ENCODE measurements at places on chromosomes 12 and 14.
A peak's percentile ranks its signal among the peaks of the same experiment; 100 is the strongest.

DNA sequence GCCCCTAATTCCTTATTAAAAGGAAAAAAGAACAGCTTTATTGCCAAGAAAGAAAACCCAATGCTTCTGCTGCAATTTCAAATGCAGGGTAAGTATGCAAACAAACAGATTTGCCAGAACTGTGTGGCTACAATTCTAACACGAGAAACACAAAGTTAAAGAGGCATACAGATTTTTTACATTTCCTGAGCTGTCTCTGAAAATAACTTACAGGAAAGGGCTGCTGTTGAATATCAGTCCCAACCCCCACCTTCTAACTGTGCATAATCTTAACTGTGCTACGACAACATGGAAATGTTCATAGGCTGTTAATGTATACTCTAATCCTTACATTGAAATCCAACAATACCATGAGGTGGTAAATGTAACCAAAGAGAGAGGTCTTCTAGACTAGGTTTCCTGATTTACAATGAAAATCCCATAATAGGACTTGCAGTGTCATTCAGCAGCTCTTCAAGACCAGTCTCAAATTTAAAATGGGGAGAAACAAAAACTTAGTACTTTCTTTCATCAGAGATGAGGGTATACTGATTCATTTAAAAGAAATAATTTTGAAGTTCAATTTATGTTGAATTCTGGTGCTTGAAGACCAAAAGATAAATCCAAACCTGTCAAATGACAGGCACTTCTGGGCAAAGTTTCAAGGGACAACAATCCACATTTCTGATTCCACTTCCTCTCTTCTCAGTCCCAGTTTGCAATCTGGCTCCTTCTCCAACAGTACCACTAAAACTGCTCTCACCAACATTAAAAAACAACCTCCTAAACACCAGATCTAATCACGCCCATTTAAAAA is 14.4 kb downstream of the FGD6 start:
- DNase-seq = no peak

- no peak for DNase-seq
Measured at GRCh38 chr12:113232089-113232839, 11.0 kb downstream of the TPCN1 start.

DNA sequence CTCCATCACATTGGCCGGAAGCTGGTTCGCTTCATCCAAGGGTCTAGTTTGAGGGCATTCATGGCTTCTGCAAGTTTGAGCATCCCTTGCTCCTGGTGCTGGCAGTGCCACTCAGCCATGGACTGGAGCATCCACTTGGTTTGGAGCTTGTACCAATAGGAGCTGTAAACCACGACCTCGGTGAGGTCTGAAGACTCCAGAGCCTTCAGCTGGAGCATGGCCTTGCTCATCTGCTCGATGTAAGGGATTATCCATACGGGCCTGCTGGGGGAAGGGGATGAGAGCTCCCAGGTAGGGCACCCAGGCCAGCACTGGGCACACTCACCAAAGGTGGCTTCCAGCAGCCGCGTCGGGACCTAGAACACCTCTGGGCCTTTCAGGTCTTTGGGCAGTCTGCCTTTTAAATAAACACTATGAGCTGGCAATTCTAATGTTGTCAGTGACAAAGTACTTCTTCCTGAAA is 13.5 kb downstream of the FOS start:
- DNase-seq = no peak

- no peak for DNase-seq
Measured at GRCh38 chr14:29608861-29609260, 318.8 kb downstream of the PRKD1 start.

GRCh38 chr12:113097716-113098440 is 37.7 kb downstream of the RASAL1 start:
- peak; percentile 90 for DNase-seq

DNA sequence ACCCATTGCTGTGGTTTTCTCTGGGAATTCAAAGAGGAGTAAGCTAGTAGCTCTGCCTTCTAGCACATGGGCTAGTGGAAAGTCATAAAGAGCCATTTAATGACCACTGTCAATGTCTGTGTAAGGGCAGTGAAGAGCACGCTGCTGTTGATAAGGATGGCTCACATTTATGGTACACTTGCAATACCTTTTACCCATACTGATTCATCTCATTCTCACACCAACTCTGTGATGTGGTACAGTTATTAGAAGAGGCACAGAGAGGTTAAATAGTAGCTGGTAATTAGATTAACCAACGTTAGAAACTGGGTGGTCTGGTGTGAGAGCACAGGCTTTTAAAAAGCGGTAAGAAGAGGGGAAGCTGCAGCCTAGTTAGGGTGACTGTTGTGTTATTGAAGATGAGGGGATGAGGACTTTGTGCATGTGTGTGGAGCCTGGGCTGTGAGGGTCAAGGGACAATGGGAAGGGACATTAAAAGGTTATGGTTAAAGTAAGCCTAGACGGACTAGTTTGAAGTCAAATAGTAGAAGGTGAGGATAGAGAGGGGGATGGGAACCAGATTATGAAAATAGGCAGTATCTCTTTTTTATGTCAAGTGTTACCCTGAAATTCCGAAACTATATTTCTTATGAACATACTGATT is 25.2 kb downstream of the RASSF3 start:
- no peak for DNase-seq

- peak; percentile 52 for DNase-seq
Measured at GRCh38 chr14:76386944-76387782, 11.2 kb downstream of the ESRRB start.

DNA sequence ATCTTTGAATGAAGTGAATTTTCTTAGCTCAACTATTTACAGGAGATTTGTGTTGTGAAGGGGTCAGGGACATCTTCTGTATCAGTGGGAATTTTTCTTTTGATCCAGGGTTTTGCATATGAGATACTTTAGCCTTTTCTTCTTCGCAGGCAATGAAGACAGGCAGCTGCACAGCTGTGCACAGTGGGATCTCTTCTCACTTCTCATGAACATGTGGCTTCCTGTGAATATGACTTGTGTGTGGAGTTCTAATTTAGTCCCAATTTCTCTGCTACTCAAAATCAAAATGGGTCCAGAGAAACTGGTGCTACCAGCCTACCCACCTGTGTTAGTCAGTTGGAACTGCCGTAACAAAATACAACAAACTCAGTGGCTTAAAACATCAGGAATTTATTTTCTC is 37.8 kb downstream of the ARF6 start:
- no peak for DNase-seq

DNA sequence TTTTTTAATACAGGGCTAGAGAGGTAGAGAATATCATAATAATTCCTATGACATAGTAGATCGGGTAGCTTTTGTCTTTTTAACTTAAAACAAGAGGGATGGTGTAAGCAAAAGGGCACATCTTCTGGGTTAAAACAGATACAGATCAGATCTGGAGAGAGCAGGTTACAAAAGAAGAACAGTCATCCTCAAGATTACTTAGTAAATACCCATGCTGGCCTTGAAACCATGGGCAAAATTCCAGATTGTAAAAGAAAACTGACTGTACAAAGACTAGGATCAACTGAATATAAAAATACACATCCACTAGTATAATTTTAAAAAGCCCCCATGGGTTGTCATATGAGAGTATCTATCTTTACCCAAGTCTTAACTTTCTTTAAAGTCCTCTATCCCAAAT is 76.7 kb downstream of the MED13L start:
- no peak for DNase-seq

DNA sequence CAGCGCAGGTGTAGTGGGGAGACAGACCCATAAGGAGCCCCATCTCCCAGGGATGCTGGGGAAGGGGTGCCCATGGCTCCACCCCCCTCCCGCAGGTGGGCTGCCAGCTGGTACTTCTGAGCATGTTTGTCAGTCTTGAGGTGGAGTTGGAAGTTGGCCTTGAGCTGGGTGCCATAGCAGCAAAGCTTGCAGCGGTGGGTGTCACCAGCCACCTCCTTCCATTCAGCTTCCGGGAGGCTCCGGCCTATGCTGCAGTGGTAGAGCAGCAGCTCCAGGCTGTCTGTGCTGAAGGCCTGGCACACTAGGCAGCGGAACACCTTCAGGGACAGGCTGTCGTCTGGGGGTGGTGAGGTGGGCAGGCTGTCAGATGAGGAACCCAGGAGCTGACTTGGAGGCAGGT is 18.9 kb downstream of the ZFHX2 start:
- no peak for DNase-seq

DNA sequence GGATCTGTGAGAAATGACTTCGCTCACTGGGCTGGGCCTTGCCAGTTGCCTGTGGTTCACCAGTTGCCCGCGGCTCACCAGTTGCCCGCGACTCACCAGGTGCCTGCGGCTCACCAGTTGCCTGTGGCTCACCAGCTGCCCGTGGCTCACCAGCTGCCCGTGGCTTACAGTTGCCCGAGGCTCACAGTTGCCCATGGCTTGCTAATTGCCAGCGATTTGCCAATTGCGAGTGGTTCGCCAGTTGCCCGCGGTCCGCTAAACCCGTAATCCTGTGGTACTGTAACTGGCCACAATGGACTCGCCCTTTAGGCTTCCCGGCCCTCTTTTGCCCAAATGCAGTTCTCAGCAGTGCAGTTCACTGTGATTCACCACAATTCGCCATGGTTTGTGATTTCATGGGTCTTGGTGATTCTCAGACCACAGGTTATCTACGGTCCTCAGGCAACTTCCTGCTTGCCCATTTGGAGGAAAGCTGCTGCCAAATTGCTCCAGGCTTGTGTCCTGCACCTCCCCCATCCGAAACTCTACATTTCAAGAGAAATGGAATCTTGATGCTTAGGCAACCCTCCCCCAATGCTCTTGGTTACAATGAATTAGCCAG is 15.0 kb upstream of the MEG3 start:
- no peak for DNase-seq

GRCh38 chr14:61898568-61898967 is 136.3 kb downstream of the SNAPC1 start:
- DNase-seq = no peak

GRCh38 chr12:121439715-121440114 is 39.8 kb downstream of the RNF34 start:
- no peak for DNase-seq

- no peak for DNase-seq
Measured at GRCh38 chr12:52119398-52120254, 40.1 kb downstream of the SMIM41 start.

DNA sequence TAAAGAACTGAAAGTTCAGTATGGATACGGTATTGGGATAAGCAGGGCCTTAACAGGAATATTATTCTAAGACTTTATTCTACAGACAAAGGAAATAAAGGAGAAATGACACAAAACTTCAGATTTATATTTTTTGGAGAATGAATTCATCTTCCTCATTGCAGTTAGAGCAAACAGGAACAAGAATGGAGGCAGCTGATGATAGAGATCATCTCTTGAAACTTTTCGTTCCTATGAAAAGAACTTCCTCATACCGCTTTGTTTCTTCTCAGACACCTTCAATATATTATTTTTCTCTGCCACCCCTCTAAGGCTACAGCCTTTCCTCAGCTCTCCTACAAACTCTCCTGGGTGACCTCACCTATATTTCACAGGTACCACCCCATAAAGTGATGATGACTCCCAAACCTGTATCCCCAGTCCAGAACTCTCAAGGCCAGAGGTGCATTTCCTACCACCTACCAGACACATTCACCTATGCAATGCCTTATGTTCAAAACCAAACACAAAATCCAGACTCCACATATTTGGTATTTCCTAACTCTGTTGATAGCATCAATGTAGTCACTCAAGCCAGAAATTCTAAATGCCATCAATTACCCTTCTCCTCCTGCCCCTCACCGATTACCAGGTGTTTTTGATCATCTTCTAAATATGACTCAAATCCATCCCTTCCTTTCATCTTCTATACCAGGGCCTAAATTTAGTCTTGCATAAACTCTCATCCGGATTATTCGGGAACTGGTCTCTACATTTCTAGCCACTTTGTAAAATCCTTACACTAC is 7.4 kb downstream of the MAP4K5 start:
- no peak for DNase-seq

GRCh38 chr14:70254476-70254961 is 65.8 kb upstream of the SLC8A3 start:
- no peak for DNase-seq

DNA sequence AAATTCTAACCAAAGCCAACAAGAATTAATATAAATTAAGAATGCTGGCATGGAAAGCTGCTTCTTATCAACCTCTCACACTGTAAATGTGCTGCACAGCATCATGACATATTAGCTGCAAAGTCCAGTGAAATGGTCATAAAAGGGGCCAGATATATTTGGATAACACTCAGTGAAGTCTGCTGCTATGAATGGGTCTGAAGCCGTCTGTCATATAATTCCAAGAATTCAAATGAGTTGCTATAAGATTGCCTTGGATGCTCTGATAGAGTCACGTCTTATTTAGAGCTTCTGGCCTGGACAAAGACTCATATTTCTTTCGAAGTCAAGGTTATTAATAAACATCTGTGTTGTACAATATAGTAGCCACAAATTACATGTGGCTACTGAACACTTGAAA is 54.3 kb upstream of the OVCH1 start:
- DNase-seq = no peak

- DNase-seq = no peak
Measured at GRCh38 chr12:77130193-77130592, 64.8 kb upstream of the E2F7 start.

DNA sequence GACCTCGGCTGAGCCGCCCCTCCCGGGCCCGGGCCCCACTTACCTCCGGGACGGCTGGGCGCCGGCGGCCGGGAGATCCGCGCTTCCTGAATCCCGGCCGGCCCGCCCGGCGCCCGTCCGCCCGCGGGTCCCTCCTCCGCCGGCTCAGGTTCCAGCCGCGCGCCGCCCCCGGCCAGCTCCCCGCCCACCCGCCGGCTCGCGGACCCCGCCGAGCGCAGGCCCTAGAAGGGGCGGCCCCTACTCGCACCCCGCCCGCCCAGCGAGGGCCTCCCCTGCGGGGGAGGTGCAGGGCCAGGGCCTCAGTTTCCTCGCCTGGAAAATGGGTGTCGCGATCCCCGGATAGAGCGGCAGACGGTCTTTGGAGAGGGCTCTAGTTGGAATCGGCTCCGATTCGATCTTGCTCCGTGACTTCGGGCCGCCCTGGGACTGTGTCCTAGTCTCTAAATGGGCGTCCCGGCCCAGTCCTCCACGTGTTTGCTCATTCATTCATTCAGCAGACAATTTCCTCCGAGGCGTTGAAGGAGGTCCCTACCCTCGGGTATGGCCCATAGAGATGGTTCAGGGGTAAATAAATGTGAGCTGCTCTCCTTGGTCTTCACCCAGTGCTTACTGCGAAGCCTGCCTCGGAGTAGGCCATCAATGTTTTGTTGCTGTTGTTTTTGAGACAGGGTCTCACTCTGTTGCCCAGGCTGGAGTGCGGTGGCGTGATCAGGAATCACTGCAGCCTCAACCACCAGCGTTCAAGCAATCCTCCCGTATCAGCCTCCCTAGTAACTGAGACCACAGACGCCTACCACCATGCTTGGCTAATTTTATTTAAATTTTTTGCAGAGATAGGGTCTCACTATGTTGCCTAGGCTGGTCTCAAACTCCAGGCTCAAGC is at the start of gene TRPV4:
Gene TRPV4 (minus strand): TSS at position 92 of the 883 bp plus-strand sequence. CDS start 18,602 bp downstream, outside the sequence.
- DNase-seq = no peak

DNA sequence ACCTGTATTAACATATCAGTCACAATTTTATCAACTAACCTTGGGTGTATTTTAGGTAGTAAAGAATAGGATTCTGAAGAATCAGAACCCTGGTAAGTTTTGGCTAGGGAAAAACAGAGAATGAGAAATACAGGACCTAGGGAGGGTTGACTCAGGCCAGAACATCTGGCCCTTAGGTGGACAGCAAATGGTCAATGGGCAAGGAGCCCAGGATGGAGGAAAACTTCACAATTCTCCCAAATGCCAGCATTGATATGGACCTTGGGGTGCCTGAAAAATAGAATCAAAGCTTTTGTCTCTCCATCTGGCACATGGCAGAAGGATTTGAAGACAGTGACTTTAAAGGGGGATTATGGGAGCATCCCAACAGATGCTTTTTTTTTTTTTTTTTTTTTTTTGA is 32.7 kb upstream of the PRPF39 start:
- no peak for DNase-seq

- no peak for DNase-seq
Measured at GRCh38 chr12:83261998-83262397, 575.3 kb downstream of the TMTC2 start.

GRCh38 chr12:15842108-15842507 is 40.1 kb upstream of the STRAP start:
- no peak for DNase-seq

Measured in anterior cingulate cortex (tissue), 58 donors.